ENCODE measurements at places on chromosomes 3 and 15.

GRCh38 chr3:11009898-11010297 lies 17.4 kb downstream of the SLC6A1 start:
- no peak for DNase-seq

- DNase-seq = no peak
Measured at GRCh38 chr3:37542772-37543449, 318.8 kb upstream of the CTDSPL start.

- DNase-seq = no peak
Measured at GRCh38 chr3:135908225-135908624, 57.3 kb upstream of the PPP2R3A start.

DNA sequence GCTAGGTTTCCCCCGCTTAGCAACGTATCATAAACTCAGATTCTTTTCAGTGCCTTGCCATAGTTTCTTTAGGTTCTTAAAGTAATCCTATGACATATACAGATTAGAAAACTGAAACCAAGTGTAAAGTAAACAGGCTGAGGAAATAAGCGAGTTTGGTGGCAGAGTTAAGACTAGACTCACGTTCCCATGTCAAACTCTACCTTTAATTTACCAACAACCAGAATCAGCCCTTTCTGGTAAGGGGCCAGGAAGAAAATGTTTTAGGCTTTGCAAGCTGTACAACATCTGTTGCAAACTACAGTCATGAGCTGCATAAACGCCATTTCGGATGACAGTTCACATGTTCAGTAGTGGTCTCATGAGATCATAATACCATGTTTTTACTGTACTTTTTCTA lies 128.0 kb upstream of the PRICKLE2 start:
- DNase-seq = no peak

GRCh38 chr15:45156744-45157455 lies 27.1 kb downstream of the DUOX1 start:
- DNase-seq = no peak

DNA sequence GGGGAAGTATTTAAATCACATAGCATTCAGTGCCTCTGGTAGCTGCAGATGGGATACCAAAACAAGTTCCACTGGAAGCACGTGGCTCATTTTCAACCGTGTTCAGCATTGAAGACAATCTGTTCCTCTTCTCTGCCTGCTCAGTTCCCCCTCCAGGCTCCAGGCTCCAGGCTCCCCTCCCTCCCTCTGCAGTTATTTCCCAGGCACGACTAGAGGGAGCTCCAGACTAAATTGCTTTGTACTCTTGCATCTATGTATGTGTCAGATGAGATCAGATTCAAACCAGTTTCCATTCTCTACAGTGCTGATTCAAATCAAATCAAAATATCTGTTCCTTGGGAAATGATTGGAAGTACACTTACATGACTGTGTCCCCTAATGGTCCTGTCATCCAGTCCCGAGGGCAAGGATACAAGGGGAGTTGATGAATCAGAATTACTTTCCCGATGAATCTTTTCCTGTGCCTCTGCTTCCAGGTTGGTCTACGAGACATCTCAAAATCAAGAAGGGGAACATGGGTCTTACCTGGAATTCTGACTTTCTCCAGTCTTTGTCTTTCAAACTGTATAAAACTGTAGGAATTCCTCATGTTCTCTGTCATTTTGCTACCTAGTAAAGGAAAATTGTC lies 600.5 kb downstream of the EDEM1 start:
- no peak for DNase-seq

DNA sequence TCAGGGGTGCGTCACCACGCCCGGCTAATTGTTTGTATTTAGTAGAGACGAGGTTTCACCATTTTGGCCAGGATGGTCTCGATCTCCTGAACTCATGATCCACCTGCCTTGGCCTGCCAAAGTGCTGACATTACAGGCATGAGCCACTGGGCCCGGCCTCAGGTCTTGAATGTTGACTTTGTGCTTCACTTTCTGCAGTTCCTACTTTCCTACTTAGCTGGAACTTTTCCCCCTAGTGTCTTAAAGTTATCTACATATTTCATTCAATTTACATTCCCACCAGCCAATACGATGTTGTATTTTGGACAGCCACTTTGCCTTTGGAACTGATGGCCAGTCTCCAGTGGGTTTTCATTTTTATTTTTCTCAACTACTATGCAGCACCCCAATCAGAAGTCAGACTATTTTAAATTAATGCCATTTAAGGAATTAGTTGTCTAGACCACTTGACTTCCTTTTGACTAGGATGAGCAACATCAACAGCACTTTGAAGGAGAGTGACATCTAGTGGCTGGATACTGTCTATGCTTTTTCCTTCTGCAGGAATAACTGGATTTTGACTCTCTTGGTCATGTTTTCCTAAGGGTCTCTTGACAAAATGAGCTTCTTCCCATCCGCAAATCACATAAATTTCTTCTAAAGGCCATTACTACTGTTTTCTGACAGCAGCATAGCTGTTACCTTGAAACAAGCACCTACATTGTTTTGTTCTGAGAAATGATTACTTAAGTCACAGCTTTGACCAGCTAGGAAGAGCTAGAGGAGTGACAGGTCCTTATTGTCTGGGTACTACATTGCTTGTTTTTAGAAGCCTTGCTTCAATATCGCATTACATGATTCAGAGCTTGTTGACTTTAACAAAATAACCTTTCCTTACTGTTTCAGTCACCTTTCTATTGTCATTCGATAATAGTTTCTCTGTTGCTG lies 140.2 kb downstream of the ITPR1 start:
- no peak for DNase-seq

GRCh38 chr3:111936967-111937366 lies 41.9 kb upstream of the ABHD10 start:
- DNase-seq = no peak

All from NCI-H1417 treated with DMSO at 0.1 percent for 48 hours (cell line).